ENCODE measurements at places on chromosomes 5 and 9. TPM values are rescaled to one million over a fixed set of nuclear protein-coding genes. Genes with fewer than 3 reads are reported as not detected.

DNA sequence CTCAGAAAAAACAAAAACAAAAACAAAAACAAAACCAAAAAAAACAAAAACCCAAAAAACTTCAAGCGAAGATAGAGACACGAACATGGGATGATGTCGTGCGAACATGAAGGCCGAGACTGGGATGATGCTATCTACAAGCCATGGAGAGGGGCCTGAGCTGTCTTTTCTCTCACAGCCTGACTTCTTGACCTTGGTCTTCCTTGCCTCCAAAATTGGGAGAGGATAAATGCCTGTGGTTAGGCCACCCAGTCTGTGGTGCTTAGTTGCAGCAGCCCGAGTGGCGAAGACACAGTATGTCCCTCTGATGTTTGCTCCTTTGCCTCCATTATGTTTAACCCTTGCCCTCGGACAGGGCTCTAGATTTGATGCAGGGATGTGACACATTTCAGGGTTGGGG is 130.4 kb upstream of the BASP1 start:
- H3K36me3 ChIP-seq: no peaks in the 10 kb centered on the region
- no peak for DNase-seq
- H3K27me3 ChIP-seq: no peaks in the 10 kb centered on the region

- no peak for DNase-seq
- peaks cover 6% of the 10 kb centered on the region for H3K27me3 ChIP-seq
- H3K27ac ChIP-seq: no peak overlapping the region
- no peak overlapping the region for H3K4me3 ChIP-seq
- no peaks in the 10 kb centered on the region for H3K36me3 ChIP-seq
- H3K4me1 ChIP-seq: peaks cover 2% of the 10 kb centered on the region
Measured at GRCh38 chr5:3303777-3304176, 291.9 kb upstream of the IRX1 start.

- H3K27me3 ChIP-seq: no peaks in the 10 kb centered on the region
- no peak for DNase-seq
- H3K4me3 ChIP-seq: no peak overlapping the region
- peaks cover 11% of the 10 kb centered on the region for H3K4me1 ChIP-seq
- H3K27ac ChIP-seq: no peak overlapping the region
- H3K36me3 ChIP-seq: no peaks in the 10 kb centered on the region
Measured at GRCh38 chr5:142527234-142527633, 158.7 kb downstream of the FGF1 start.

GRCh38 chr5:149280802-149281201 is 9.1 kb downstream of the AFAP1L1 start:
- H3K4me3 ChIP-seq: no peak overlapping the region
- H3K36me3 ChIP-seq: no peaks in the 10 kb centered on the region
- H3K27ac ChIP-seq: no peak overlapping the region
- no peaks in the 10 kb centered on the region for H3K4me1 ChIP-seq
- DNase-seq: no peak

- H3K36me3 ChIP-seq: no peaks in the 10 kb centered on the region
- H3K27me3 ChIP-seq: no peaks in the 10 kb centered on the region
- no peak for DNase-seq
- H3K4me1 ChIP-seq: no peaks in the 10 kb centered on the region
Measured at GRCh38 chr9:28678097-28678496, 1104.8 kb upstream of the C9orf72 start.

DNA sequence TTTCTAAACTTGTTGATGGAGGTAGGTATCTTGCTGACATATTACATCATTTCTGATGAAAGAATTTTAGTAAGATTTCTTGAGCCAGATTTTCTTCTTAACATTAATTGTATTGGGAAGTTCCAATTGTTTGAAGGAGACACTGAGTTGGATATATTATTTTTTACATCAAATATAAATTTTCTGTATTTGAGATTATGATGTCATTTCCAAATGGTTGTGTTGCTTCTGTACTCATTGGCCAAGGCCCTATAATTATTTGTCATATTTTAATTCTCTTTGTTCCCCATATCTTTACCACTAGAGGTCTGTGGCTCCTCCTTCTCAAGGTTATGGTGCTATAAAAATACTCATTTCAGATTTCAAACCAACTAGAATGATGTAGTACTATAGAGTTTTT is 53.4 kb downstream of the ITGA1 start:
- H3K27me3 ChIP-seq: no peaks in the 10 kb centered on the region
- no peak overlapping the region for H3K27ac ChIP-seq
- no peaks in the 10 kb centered on the region for H3K36me3 ChIP-seq
- no peak overlapping the region for H3K4me3 ChIP-seq
- DNase-seq: no peak

- H3K36me3 ChIP-seq: no peaks in the 10 kb centered on the region
- no peak overlapping the region for H3K27ac ChIP-seq
- no peak for DNase-seq
- no peak overlapping the region for H3K4me3 ChIP-seq
- H3K4me1 ChIP-seq: peaks cover under 1% of the 10 kb centered on the region
- no peaks in the 10 kb centered on the region for H3K27me3 ChIP-seq
Measured at GRCh38 chr5:40223884-40224402, 455.8 kb upstream of the PTGER4 start.

Gene PCSK1
- total RNA-seq: 2.0 TPM

Gene KIF4B
- total RNA-seq: not detected

Gene SPINK6
- total RNA-seq: not detected
